G401 (cell line): ENCODE measurements at places on chromosomes 2 and 18. TPM values are rescaled to one million over a fixed set of nuclear protein-coding genes. Genes with fewer than 3 reads are reported as not detected.

Gene ASAP2
- total RNA-seq = 5.5 and 7.1 TPM in 2 replicates

- DNase-seq = peak; percentile 84
Observed at GRCh38 chr2:152453129-152453911, 118.3 kb downstream of the FMNL2 start.

Gene SALL3
- not detected in 2 replicates for total RNA-seq

GRCh38 chr2:101179982-101180381 is 28.8 kb upstream of the TBC1D8 start:
- DNase-seq = no peak

GRCh38 chr2:17208511-17208910 is 309.7 kb downstream of the RAD51AP2 start:
- no peak for DNase-seq

GRCh38 chr2:148614322-148615049 is 30.1 kb upstream of the EPC2 start:
- DNase-seq = peak; percentile 3

- DNase-seq = no peak
Observed at GRCh38 chr2:218284106-218284811, 8.0 kb downstream of the TMBIM1 start.

- DNase-seq = no peak
Observed at GRCh38 chr2:236579048-236579745, 9.6 kb downstream of the ACKR3 start.

Gene IL1R2
- not detected in 2 replicates for total RNA-seq

Gene SUMO1
- total RNA-seq = 263 and 352 TPM in 2 replicates

GRCh38 chr2:233996000-233996399 is 54.5 kb upstream of the SPP2 start:
- no peak for DNase-seq

DNA sequence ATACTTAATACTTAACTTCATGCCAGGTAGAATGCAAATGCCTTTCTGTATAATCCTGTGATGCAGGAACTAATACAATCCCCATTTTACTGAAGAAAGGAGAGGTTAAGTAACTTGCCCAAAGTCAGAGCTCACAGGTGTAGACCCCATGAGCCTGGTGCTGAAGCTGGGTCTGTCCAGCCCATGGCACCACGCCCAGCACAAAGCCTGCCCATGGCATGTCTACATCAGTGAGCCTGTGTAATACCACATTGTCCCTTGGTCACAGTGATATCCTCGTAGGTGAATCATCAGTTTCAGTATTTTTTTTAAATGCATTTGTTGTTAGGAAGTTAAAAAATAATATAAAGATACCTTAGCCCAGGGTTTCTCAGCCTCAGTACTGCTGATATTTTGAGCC is 69.9 kb upstream of the MCFD2 start:
- no peak for DNase-seq

DNA sequence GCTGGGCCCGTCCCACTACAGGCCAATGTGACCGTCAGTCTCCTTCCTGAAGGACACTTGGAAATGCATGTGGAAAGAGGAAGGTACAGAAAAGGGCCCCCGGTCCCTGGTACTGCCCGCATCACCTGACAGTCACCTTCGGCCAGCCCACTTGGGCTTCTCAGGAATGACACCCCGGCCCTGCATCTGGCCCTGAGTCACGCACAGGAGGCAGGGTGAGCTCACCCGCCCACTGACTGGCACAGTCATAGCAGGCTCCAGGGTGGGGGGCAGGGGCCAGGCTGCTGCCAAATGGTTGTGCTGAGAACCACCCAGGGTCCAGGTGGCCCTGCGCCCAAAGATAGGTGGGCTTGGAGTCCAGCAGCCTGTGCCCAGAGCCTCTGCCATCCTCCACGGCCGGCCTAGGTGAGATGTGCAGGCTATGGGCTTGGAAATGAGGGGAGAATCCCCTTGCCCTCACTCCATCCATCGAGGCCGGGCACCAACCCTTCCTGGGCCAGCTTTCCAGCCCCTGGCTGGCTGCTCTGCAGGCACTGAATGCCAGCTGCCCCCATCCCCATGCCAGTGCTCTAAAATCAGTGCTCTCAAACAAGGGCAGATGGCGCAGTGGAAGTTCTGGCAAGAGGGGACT is 14.1 kb downstream of the EMX1 start:
- DNase-seq = no peak

DNA sequence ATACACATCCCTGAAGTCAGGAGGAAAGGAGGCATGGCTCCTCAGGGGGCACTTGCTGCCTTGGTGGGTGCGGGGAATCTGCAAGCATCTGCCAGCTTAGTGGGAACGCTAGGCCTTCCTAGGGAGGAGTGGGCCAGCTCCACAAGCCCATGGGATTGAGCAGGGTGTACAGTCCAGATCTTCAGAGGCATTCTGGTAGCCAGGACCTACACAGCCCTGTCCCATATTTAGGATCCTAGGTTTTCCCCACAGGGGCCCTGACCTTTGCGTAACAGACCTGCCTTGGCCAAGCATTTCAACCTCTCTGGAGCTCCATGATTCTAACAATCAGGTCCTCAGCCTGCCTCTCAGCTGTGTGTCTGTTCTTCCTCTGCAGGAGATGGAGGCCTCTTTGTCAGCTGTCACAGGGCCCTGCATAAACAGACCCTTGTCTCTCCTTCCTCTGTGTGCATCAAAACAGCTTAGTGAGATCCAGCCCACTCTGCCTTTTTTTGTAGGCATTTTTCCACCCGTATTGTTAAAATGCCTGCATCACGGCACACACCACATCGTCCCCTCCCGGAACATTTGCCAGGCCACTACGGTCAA is 140.2 kb upstream of the NDUFV2 start:
- DNase-seq = no peak

DNA sequence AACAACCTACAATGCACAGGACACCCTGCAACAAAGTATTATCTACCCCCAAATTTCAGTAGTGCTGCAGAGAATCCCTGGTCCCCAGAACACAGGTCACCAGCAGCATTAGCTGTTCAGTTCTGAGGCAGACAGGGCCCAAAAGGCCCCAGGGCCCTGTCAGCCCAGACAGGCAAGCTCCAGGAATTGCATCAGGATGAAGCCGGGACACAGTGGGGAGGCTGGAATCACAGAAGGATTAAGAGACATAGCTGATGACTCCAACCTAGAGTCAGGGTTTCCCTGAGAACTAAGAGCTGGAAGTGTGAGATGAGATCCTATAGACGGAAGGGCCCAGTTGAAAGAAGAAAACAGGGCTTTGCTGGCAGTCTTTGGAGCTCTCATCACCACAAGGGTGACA is 148.1 kb downstream of the GALNT14 start:
- DNase-seq = no peak

GRCh38 chr18:36895606-36896005 is 66.7 kb downstream of the KIAA1328 start:
- DNase-seq = no peak

- no peak for DNase-seq
Observed at GRCh38 chr2:191015239-191015638, 1.3 kb upstream of the STAT1 start.

Gene ABCG8
- not detected in 2 replicates for total RNA-seq

Gene SH2D6
- total RNA-seq = not detected in 2 replicates

DNA sequence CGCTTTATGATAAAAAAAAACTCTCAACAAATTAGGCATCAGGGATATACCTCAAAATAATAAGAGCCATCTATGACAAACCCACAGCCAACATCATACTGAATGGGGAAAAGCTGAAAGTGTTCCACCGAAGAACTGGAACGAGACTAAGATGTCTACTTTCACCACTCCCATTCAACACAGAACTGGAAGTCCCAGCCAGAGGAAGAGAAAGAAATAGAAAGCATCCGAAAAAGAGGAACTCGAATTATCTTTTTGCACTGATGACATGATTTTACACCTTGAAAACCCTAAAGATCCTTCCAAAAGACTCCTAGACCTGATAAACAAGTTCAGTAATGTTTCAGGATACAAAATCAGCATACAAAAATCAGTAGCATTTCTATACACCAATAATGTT is 121.6 kb downstream of the ZRANB3 start:
- no peak for DNase-seq

GRCh38 chr18:54181856-54182602 is 42.4 kb downstream of the MBD2 start:
- no peak for DNase-seq

DNA sequence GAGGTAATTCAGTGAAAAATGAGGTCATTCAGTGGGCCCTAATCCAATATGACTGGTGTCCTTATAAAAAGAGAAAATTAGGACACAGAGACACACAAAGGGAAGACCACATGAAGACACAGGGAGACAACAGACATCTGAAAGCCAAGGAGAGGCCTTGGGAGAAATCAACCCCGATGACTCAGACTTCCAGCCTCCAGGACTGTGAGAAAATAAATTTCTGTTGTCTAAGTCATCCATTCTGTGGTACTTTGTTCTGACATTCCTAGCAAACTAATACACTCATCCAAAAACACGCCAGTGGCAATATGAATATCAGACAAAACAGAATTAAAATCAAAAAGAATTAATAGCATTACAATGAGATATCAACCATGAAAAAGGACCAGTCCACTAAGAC is 303.7 kb downstream of the SS18 start:
- no peak for DNase-seq

Gene ATIC
- 31.8 and 60.6 TPM in 2 replicates for total RNA-seq

DNA sequence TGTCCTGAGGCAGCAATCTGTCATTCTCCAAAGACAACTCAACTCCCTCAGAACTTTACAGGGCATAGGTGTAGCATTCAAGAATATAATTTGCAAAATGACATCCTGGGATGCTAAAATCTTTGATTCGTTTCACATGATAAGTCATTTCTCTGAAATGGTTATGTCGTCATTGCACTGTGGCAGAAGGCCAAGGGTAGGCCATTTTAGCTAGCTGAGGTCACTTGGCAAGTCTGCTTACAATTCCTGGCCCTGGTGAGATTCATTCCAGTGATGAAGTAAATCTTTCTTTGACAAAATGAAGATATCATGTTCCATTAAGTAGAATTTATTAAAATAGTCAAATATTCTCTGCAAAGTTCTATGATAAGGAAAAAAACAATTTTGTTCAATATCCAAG is 1410.3 kb upstream of the LRRTM1 start:
- no peak for DNase-seq

- DNase-seq = peak; percentile 61
Observed at GRCh38 chr2:113203901-113204519, 30.2 kb downstream of the PSD4 start.

DNA sequence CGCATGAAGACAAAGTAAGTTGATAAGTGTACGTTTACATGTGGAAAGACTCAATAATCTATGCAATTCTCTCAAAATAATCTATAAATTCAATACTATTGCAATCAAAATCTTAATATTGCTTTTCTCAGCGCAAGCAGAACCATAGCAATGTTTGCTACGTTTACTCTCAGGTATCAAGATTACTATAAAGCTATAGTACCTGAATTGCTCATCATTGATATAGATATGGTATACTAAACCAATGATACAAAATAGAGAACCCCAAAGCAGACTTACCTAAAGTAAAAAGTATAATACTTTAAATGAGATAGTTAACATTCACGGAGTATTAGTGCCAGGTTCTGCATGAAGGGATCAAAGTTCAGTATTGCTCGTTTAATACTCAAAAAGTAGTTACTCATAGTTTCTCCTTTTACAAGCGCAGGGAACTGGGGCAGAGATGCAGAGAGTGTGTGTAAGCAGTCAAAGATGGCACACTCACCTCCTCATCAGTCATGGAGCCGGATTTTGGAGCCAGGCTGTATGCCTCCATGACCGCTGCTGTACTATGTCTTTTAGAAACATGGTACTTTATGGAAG is 391.0 kb upstream of the ID2 start:
- no peak for DNase-seq

Gene PSTPIP2
- total RNA-seq = 18.9 and 19.0 TPM in 2 replicates

- DNase-seq = no peak
Observed at GRCh38 chr2:63763391-63763941, 78.2 kb upstream of the UGP2 start.

GRCh38 chr2:225040856-225041206 is 1.4 kb downstream of the DOCK10 start:
- peak; percentile 13 for DNase-seq

GRCh38 chr18:10025711-10026670 is 112.2 kb downstream of the VAPA start:
- no peak for DNase-seq

Gene ST6GAL2
- total RNA-seq = not detected in 2 replicates

Gene ARHGAP25
- not detected in 2 replicates for total RNA-seq
